T-helper 2 cell (primary cell): ENCODE measurements at places on chromosomes 7 and 10.

GRCh38 chr10:30435073-30435422 lies 1.1 kb downstream of the MAP3K8 start:
- no peak for DNase-seq

GRCh38 chr7:127798769-127799372 lies 146.9 kb downstream of the SND1 start:
- no peak for DNase-seq

GRCh38 chr7:50446542-50446960 lies 3.6 kb downstream of the FIGNL1 start:
- DNase-seq, result no peak

DNA sequence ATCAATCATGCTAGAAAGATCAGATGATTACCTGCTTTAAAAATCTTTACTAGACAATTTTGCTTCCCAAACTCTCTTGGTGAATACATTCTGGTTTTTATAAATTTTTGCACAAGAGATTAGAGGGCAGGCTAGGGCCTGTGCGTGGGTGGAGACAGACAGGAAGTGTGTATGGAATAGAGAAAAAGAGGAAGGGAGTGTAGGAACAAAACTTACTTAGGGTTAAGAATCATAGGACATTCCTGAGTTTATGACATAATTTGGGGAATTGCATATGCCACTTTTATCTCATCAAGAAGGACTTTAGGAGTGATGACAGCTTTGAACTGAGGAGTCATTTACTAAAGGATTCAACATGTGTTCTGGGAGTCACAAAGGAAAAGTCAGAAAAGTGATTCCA lies 31.3 kb downstream of the LAMB1 start:
- no peak for DNase-seq

DNA sequence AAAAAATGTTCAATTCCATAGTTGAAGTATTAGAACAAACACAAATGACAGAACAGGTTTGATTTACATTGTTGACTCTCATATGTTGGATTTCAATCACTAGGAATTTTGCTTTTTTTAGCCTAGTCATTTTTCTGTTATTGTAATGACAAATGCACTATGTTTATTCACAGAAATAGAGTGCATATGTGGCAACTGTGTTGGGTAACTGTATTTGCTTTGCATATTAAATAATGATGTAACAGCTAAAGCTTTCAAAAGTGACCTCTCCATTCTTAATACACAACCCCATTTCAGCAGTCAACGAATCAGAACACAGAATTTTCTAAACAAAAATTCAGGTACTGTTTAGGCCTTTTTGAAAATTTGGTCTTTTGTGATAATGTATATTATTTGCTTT lies 54.0 kb upstream of the SLC26A5 start:
- no peak for DNase-seq
